ENCODE measurements at places on chromosomes 16 and 17.
A peak's percentile ranks its signal among the peaks of the same experiment; 100 is the strongest.

GRCh38 chr16:56237451-56237930 lies 46.2 kb downstream of the GNAO1 start:
- DNase-seq: no peak

DNA sequence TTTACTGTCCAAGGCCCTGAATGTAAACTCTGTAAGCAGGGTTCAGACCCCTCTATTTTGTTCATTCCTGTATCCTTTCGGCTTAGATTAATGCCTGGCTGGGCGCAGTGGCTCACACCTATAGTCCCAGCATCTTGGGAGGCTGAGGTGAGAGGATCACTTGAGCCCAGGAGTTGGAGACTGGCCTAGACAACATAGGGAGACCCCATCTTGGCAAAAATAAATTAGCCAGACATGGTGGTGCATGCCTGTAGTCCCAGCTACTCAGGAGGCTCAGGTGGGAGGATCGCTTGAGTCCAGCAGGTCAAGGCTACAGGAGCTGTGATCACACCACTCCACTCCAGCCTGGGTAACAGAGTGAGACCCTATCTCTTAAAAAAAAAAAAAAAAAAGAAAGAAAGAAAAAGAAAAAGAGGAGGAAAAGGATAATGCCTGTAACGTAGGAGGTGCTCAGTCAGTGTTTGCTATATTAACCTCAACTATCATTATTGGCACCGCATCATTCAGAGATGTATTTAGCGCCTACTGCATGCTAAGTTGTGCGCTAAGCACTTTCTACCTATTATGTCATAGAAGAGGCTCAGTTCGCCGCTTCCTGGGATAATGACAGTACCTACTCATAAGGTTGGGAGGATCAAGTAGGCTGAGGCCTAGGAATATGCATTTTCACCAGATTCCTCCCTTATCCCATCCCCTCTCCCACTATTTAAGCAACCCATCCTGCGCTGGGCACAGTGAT lies 5.0 kb downstream of the SOCS1 start:
- DNase-seq: no peak

DNA sequence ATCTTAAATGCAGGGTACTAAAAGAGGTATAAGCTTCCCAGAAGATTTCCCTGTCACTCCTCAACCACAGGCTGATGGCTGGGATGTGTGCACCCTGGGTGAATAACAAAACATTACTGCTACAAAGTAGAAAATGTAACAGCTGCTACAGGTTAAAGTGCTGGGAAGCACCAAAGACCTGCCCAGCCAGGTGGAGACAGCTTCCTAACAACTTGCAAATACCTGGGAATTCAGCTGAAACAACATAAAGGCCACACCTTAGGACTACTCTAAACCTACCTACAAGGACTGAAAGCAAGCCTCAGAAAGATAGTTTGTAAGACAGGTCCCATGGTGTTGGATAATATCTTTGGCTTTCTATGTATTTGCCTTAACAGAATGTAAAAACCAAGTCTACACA lies 118.5 kb downstream of the CEP112 start:
- DNase-seq: no peak

GRCh38 chr17:9982159-9982558 lies 77.1 kb upstream of the RCVRN start:
- no peak for DNase-seq

- peak; percentile 86 for DNase-seq
Observed at GRCh38 chr17:49223517-49224197, 6.9 kb downstream of the PHOSPHO1 start.

DNA sequence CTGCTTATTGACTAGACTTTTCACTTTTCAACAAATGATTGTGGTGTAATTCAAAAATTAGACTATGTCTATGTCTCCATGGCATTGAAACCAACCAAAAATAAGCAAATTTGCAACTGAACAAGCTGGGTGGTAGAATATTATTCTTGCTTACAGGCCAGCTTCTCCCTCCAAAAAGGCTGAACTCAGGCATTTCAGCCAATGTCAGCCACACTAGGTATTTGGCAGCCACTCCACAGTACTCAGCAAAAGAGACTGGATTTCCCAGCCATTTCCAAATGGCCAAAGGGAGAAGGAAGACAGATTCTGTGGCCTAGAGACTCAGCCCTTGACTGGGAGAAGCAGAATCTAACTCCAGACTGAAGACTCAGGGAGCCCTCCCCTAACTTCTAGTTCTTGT lies 121.8 kb upstream of the IRX5 start:
- no peak for DNase-seq

DNA sequence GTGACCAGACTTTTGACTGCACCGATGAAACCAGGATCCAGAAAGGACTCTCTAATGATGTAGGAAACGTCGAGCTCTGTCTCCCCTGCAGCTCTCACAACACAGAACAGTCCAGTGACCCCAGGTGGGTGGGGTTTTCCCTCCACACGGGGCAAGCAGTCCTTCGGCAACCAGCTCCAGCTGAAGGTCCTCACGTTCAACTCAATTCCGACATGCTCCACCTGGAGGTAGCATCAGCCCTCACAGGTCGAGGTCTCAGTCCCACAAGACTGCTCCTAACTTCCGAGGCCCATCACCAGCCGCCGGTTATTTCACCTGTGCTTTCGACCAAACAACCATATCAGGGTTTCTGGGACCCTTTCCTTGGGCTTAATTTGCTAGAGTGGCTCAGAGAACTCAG lies 28.2 kb downstream of the ITGAE start:
- no peak for DNase-seq

- DNase-seq: no peak
Observed at GRCh38 chr17:13302983-13303382, 285.2 kb upstream of the ELAC2 start.
